ENCODE measurements at places on chromosomes 6 and 20.

DNA sequence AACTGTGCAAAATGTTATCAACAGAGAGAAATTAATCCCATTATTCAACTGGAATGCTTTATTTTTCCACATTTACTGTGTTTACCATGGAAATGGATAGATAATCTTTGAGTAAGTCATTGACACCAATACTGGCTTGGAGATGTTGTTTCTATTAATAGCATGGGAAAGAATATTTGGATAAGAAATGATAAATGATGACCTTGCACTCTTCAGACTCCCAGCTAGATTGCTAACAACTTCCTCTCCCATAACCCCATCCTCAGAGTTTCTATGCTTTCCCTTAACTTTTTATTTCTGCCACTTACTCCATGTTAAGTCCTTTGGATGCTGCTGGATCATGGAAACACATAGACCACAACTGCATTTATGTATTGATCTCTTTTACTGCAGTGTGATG lies 182.5 kb downstream of the FNDC1 start:
- no peak for DNase-seq

- DNase-seq = no peak
Observed at GRCh38 chr6:14660806-14661579, 543.4 kb downstream of the CD83 start.

- DNase-seq = no peak
Observed at GRCh38 chr6:70312165-70312745, 9.4 kb upstream of the COL9A1 start.

DNA sequence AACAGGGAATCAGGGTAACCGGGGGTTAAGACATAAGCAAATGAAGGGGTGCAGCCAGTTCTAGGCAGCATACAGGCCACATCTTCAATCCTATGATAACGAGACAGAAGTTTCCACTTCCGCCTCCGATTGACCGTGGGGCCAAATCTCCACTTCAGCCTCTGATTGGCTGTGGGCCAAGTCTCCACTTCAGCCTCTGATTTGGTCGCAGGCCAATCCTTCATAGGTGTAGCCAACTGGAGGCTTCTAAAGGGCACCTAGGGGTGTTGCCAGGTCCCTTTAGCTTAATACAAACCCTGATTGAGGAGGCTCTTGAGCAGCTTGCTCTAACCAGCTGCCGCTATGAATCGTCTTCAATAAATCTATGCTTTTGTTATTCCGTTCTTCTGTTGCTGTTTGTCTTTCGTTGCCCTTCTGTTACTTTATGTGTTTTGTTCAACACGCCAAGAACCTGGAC lies 2.1 kb upstream of the ERGIC3 start:
- DNase-seq = no peak

DNA sequence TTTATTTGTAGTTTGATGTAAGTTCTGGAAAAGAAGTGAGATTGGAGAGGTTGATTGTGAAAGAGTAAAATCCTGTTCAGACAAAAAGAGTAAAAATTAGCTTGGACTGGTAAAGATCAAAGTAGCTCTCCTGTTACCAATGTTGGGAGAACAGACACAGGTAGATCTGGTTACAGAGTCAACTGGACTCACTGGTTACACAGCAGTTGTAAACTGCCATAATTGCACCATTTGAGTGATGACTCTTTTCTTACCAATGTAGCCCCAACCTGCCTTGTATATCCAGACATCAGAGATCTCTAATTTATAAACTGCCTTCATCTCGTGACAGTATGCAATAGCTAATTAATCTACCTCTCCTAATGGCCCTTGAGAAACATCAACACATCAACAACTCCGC lies 165.6 kb upstream of the PRSS16 start:
- DNase-seq = no peak

GRCh38 chr20:43442282-43442880 lies 15.3 kb upstream of the SRSF6 start:
- DNase-seq = no peak

DNA sequence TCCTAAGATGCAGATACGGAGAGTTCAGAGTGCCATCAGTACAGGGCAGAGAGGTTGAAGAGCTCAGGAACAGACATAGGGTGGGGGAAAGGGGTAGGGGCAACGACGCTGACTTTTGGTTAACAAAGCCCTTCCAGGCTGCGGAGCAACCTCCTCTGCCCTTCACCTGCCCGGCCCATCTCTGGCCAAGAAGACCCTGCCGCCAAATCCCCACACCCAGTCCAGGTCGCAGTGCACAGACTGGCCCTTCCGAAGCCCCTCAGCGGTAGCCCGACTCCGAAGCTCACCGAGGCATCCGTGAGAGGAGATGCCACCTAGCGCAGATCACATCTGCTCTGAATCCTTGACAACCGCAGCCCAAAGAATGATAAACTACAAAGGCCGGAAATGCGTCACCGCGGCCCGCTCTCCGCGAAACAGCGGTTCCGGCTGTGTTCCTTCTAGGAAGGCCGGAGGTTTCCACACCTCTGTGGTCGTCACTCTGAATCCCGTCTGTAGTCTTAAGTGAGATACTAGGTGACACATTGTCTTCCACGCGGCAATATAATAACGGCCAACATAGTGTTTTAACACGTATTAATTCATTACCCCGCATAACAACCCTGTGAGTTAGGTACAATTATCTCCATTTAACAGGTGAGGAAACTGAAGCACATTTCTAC lies at the start of gene ZSCAN23:
TSS of gene ZSCAN23 (minus strand) at position 380 of the 662 bp plus-strand sequence. CDS start 7,225 bp downstream, outside the sequence.
- DNase-seq = peak; percentile 34

- no peak for DNase-seq
Observed at GRCh38 chr20:42484790-42485375, 704.8 kb downstream of the PTPRT start.

DNA sequence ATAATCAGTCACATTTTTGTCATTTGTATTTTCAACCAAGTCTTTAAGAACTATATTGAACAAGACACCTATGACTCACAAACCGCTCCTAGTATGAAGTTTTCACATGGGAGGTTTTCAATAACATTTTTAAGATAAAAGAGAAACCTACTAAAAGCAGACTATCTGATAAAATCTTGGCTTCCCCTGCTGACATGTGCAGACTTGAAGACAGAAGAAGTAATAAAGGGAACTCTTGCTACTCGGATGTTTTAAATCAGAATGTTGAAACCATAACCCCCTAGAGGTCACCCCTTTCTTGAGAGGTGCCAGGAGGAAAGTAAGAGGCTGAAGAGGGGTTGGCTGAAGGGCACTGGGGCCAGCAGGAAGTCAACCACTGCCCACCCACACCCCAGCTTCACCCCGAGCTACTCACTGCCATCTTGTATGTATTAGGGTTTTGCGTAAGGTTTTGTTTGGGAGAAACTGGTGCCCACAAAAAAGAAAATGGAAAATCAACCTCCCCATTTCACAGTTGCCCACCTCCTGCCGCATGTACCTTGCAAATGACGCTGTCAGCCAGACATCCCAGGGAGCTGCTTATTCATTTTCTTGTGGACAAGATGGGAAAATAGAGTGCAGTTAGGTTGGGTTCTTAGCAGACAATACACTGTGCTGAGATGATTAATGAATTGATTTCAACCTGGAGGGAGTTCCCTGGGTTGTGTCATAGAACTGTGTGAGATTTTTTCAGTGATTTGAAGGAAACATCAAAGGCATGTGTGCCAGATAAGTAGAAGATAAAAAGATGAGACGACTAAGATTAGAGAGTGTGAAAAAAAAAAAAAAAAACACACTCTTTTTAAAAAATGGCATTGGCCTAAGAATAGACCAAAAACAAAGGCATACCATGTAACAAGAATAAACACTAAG lies 83.2 kb upstream of the TAB2 start:
- DNase-seq = no peak

DNA sequence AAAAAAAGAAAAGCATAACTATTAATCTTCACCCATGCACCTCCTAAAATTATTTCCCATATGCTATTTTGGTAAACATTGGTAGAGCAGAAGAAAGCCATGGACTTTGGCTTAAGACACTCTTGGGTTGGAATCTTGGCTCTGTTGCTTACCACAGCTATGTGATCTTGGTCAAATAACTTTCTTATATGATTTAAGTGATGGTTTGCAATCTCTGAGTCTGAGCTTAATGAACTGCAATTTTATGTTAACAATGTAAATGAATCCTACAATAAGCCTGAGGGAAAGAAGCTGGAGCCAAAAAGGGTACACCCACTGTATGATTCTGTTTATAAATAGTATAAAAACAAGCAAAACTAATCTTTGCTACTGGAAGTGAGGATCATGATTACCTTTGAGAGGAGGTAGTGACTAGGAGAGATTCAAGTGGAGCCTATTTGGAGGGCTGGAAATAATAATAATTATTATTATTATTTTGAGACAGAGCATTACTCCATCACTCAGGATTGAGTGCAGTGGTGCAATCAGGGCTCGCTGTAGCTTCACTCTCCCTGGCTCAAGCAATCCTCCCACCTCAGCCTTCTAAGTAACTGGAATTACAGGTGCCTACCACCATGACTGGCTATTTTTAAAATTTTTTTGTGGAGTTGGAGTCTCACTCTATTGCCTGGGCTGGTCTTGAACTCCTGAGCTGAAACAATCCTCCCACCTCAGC lies 34.5 kb downstream of the ABRACL start:
- DNase-seq = no peak

- no peak for DNase-seq
Observed at GRCh38 chr20:63900413-63900812, 5.5 kb downstream of the DNAJC5 start.

DNA sequence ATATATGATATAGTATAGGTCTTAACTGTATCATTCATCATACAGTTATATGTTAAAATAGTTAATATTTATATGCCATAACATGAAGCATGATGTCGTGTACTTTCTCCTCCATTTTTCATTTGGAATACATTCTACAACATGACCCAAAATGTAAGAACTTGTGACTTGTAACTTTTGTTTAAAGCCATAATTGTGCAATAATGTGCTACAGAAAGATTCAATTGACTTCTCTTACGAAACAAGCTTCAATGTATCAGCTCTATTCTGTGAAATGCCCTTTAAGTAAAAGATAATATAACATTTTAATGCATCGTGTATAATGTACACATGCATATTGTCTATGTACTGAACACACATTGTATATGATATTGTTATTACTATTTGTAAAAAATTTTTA lies 76.7 kb upstream of the FABP7 start:
- no peak for DNase-seq

GRCh38 chr20:12014736-12015135 lies 97.0 kb downstream of the BTBD3 start:
- no peak for DNase-seq

GRCh38 chr20:46640536-46641311 lies 10.5 kb downstream of the SLC13A3 start:
- DNase-seq = no peak

DNA sequence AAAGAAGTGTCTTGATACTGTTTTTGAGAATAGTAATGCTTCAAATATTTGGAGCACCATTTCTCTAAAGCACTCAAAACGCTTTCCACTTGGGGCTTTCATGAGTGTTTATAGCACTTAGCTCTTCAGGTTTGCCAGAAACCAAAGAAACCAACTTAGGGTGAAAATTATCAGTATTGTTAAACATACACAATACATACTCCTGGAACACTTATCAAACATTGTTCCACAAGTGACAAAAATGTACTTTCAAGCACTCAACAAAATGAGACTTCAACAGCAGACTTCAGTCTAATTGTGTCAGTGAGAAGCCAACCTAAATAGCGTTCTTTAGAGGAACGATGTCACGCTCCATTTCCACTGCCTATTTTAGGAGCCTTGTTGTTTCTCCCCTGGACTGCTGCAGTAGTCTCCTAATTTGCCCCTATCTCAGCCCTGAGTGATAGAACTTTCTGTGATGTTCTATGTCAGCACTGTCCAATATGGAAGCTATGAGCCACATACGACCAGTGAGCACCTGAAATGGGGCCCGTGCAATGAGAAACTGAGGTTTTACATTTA lies 461.3 kb downstream of the KIF16B start:
- no peak for DNase-seq

GRCh38 chr6:165987483-165988301 lies 180.0 kb downstream of the TBXT start:
- peak; percentile 52 for DNase-seq

DNA sequence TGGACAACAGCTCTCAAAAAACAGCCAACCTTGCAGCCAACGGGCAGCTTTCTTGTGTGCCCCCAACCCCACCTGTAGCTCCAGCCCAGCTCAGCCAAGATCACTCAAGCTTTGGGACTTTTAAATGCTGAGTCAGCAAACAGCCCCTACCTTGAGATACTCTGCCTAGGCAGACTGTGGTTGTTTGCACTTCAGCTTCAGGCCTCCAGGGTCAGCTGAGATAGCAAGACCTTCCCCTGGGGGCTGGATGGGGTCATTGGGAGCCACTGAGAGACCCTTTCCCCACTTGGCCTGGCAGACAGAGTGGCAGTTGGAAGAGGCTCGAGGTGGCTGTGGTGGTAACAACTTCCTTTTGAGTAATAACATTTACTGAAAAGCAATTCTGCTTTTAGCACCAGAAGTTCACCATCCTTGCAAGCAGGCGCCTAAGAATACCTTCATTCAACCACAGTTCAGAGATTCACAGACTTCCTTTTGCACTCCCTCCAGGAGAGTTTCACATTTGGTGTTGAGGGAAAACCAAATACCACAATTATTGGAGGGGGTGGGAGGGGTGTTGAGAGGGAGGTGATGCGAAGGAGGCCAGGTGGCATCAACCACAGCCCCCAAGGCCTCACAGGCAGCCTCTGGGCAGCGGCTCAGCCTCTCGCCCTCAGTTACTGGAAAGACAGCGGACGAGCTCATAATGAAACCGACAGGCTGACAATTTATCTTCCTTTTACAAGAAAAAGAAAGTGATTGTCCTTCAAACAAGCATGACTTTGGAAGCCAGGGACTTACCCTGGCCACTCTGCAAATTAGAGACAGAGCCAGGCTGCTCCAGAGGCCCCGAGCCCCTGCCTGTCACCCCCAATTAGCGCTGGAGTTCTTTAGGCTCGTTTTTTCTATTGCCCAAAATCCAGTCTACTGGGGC lies 148.1 kb downstream of the CEBPB start:
- DNase-seq = no peak

GRCh38 chr6:54112151-54112650 lies 958 bp downstream of the MLIP start:
- DNase-seq = no peak

DNA sequence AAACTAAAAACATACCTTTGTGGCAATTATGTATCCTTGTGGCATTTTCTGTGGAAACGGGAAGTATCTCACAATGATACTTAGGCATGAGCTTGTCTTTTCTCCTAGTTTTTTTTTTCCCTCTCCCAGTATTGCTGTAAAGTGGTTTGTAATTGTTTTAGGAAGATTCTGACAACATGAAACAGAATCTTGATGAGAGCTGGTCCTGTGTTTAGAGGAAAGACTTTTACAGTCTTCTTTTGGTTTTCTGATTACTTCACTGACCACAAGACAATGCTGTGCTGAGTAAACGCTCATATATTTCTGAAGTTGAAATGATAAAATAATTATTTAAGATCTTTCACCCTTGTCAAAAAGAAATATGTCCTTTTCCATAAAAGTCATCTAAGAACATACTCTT lies 201.2 kb downstream of the FOXC1 start:
- DNase-seq = no peak
